ENCODE measurements at places on chromosomes 13 and 19.

DNA sequence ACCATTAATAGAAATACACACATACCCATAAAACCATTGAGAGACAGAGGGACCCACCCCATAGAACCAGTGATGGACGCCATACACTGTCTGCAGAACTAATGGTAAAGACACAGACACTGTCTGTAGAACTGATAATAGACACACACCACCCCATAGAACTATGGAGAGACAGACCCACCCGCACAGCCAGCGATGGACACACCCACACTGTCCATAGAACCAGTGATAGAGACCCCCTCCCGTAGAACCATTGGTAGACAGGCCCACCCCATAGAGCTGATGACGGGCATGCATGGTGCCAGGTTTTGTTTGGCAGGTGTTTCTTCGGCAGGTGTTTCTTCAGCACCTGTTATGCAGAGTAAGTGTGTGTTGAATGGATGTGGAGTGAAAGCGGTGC lies 88.3 kb upstream of the TEX29 start:
- DNase-seq = no peak

DNA sequence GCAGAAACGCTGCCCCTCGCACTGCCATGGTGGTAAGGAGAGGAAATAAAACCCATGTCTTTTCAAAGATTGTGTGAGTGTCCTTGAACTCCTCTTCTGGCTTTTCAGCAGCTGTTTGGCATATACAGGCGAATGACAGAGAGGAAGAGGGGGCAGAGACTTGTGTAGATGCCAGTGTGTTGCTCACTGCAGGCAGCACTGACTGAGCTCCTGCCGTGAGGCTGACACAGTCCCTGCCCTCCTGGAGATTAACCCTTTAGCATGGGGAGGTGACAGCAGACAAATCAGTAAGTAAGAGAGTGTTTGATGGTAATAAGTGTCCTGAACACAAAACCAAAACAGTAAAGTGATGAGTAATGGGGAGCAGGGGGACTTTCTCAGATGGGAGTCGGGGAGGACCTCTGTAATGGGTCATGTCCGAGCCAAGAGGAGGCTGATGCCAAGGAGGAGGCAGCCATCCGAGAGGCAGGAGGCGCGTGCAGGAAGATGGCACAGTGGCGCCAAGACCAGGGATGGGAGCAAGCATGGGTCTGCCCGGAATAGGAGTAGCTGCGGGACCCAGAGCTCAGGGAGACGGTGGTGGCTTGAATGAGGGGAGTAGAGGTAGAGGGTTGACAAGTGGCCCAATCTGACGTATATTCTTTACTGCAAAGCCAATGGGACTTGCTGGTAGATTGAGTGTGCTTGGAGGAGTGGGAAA lies 182.2 kb downstream of the FOXO1 start:
- no peak for DNase-seq

DNA sequence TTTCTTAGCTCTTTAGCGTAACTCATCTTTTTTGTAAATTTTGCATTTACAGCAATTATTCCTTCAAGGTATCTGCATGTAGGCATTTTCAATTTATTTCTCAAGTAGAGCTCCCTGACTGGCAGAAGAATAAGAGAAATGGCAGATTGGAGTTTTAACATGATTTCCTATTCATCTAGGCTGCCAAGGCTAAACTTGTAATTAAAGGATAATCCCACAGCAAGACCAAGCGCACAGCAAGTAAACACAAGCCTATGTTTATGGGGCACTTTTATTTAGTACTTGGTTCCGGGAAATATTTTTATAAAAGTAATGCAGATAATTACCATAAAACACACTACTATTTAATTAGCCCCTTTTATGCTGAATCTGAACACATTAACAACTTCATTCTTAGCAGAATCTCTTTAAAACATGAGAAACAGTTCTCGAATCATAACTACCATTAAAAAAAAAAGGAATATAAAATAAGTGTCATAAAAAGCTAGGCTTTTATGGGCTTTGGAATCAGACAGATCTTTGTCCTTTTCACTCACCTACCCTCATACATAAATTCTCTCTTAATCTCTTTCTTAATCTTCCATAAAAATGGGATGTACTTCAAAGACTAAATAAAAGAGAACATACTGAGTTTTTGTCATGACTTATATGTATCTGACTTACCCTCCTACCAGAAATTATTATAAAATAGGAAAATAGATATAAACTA lies 961.6 kb upstream of the MIR17HG start:
- no peak for DNase-seq

- DNase-seq = no peak
Observed at GRCh38 chr13:60661521-60661920, 264.5 kb downstream of the TDRD3 start.

DNA sequence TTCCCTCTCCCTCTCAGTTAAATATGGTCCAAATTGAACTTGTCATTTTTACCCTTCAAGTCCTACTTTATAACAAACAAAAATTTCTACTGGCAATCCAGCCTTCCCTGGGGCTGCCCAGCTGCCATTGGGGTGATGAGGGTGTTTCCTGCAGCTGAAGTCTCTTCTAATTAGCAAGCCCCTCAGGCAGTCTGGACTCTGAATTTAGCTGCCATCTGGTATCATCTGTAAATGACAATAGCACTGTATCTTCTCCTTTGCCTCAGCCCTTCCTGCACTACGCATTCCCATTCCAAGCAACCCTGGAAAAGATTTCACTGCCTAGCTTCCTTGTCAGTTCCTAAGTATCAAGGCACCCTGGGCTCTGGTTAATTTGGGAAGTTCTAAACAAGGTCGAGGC lies 331.1 kb upstream of the KLF12 start:
- no peak for DNase-seq

GRCh38 chr19:12800466-12800770 lies 1.2 kb downstream of the PRDX2 start:
- no peak for DNase-seq

DNA sequence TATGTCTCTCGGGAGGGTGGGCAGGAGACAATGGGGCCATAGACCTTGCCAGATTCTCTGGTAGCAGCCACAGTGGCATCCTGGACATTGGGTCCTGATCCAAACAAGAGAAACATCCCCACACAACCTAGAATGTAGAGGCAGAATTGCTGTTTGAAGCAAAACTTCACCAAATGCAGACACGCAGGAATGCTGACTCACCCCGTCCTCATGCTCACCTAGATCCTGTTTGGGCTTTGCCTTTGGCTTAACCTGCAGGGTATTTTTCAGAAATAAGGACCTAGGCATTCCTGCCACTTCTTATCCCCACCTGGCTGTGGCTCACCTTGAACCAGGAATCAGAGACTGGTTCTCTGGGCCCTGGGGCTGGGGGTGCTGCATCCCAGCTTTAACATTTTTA lies 7.3 kb downstream of the TBC1D17 start:
- DNase-seq = no peak

DNA sequence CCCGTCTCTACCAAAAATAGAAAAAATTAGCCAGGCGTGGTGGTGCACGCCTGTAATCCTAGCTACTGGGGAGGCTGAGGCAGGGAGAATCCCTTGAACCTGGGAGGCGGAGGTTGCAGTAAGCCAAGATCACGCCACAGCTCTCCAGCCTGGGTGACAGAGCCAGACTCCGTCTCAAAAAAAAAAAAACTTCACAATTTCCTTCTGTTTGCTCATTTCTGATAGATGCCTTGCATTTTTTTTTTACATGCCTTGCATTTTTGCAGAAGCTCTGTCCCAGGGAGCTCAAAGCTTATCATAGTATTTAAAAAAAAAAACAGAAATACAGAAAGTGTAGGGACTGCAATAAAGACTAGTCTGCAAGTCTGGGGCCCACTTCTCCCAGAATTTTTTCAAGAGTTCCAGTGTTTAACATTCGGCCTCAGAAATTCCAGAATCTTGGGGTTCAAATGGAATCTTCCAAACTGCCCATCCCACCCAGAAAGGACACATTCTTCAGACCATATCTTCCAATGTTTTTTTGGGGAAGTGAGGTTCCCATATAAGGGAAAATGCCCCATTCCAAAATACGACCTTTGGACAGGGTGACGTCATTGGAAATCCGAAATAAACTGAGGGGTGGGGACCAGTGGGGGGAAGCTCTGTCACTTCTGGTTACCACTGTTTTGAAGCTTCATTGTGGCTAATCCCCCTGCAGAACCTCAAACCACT lies 17.2 kb upstream of the RAB8A start:
- peak; percentile 75 for DNase-seq
